ENCODE measurements at places on chromosomes 5 and 9.

DNA sequence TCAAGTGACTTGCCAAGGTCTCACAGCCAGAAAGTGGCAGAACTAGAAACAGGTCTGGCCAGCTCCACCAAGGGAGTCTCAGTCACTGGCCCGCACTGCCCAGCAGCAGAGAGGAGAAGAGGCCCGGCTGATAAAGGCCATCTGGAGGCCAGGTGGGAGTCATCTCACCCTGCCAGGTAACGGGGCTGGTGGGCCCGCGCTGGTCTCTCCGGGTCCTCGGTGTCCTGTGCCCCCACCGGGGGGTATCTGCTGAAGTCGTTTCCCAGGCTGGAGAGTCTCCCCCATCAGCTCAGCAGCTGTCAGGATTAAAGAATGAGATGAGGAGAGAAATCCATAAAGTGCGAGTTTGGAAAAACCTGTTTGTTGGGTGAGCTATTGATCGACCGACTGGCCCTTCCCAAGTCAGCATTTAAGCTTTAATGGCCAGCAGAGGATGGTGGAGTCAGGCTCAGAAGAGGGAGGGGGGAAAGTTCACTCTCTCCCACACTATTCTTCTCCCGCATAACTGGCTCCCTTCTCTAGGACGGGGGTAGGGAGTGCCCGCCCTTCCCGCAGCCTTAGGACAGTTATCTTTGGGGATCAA lies 30.3 kb downstream of the LMX1B start:
- DNase-seq, result no peak

GRCh38 chr9:121059998-121060636 lies 10.0 kb upstream of the C5 start:
- DNase-seq, result no peak

DNA sequence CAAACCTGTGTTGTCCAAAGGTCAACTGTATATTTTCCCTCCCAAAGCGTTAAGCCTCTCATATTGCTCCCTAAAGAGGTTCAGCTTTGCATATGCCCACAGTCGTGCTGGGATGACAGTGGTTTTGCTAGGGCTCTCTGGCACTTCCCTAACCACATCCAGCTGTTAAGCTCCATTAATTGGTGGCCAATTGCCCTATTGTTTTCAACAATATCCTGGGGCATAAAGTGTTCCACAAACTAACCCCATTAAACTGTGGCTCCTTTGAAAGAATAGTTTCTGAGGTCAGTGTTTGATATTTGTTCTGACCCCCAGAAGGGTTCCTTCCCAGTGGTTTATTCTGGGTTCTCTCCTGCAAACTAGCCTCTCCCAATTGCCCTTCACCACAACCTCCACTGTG lies 194.5 kb downstream of the HSD17B3 start:
- DNase-seq, result no peak

DNA sequence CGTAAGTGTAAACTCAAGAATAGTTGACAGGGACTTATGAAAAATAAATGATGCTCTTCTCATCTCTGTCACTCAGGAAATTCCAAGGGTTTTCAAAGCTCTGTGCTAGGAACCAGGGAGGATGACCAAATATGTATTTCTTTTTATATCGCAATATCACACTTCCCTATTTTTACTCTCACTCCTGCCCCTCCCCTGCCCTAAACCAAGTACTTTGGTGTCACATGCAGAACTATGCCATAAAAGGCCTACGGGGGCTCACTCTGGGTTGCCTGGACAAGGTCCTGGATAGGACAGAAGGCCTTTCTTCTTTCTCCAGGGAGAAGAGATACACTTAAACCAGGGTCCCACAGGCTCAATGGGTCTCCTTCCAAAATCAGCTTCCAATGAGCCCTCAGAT lies 8.3 kb upstream of the RETREG1 start:
- no peak for DNase-seq

DNA sequence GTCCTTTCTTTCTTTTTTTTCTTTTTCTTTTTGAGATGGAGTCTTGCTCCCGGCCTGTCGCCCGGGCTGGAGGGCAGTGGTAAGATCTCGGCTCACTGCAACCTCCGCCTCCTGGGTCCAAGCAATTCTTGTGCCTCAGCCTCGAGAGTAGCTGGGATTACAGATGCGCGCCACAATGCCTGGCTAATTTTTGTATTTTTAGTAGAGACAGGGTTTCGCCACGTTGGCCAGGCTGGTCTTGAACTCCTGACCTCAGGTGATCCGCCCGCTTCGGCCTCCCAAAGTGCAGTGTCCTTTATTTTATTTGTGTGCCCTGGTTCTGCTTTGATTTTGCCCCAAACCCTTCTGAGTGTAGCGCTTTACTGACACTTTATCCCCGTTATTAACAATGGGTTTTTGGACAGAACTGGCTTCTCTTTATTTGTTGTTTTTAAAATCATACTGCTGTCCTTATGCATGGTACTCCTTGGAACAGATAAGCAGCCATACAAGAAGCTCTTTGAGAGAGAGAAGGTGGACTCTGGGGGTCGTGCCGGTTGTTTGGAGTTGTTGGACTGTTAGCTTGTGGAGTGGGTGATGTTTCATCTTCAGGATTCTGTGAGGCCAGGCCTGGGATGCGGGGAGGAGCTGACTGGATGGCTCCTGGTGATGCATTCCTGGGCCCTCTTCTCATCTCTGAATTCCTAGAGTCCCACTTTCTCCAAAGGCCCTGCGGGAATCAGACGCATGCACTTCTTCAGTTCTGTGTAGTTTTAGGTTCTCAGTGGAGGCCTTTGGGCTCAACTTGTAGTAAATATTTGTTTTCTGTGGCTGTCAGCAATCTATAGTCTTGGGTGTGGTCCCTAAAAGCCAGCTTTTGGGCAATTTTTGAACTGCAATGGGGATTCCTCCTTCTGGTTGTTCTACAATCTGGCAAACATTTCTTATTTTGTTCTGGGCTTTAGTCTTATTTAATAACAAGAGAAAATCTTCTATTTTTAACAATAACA lies 47.8 kb downstream of the PTTG1 start:
- no peak for DNase-seq

DNA sequence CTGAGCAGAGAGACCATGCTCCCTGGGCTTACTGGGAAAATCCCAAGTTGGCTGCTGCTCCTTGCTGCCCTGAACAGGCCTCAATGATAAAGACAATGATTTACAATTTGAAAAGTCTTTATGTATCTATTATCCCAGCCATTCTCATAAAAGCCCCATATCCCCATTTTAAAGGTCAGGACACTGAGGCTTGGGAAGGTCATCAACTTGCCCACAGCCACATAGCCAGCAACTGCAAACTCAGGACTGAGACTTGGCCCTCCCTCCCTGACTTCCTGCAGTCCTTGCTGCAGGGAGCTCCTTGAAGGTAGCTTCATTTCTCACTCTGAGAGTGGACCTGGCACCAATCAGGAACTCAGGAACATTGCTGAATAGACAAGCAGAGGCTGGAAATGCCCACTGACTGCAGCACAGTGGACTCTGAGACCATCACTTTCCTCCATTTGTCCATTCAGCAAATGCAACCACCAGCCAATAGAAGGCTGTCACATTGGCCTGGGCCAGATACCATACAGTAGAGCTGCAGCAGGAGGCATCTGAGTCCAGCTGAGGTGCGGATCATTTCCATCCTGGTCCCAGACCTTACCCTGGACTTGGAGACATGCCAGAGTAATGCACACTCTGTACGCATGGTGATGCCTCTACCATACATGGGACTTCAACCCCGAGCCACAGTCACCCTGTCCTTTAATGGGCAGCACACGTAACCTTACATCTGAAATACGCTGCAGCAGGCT lies 18.3 kb downstream of the TNIP1 start:
- no peak for DNase-seq

DNA sequence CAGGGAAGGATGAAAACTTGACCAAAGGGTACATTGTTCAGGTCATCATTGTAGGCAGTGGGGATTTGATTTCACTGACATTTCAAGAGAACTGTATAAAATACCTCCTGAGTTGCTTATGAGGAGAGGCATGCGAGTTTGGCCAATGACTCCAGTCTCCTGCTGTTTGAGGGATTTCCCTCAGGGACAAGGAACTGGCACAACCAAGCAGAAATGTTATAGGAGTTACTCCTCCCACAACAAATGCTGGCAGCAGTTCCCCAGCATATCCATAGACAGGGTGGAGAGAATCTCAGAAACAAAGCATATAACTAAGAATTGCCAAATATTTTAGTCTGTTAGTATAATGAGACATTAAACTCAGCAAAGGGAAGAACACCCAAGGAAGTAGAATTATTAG lies 47.2 kb upstream of the FBXL7 start:
- no peak for DNase-seq

DNA sequence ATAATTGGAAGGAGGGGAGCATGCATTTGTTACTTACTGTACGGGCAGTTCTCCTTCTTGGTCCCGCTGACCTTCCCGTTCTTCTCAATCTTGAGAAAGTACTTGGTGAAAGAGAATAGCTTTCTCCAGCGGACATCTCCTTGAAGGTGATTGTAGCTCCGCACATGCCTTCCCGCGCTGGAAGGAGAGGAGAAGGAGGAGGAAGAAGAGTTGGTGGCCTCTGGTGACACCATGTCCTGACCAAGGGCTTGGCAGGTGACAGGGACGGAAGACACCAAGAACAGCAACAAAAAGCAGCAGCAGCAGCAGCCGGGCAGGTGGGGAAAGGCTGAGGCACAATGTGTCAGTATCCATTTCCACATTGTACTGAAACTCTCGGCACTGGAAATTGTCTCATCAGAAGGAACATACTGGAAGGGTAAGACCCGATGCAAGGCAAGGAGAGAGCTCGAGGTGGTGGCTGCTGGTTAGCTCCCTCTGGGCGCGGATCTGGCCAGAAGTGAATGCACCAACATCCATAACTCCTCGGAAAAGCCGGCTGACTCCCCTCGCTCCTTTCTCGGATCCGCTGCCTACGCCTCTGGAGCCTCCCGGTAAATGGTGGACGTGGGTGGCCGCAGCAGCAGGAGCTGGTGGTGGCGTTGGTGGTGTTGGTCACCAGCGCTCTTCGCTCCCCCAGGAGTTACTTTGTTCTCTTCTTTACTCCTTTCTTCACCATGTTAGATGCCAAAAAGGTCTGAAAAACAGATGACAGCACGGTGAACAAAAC lies 715 bp downstream of the FGF10 start:
- DNase-seq, result no peak

DNA sequence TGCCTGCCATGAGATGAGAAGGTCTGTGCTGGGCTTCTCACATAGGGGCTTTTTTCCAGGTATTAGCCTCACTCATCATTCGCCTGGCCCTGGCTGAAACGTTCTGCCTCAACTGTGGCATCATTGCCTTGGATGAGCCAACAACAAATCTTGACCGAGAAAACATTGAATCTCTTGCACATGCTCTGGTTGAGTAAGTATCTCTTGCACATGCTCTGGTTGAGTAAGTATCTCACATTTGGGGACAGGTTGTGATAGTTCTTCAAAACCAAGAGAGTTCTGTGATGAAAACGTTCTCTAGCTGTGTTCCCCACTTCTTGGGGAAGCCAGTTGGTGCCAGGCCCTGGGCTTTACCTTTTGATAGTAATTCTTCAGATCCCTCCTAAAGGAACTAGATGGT lies 17.4 kb upstream of the IL13 start:
- no peak for DNase-seq

- DNase-seq, result no peak
Observed at GRCh38 chr9:36902861-36903524, 131.1 kb downstream of the PAX5 start.

- no peak for DNase-seq
Observed at GRCh38 chr5:75690669-75691068, 26.6 kb downstream of the POC5 start.

DNA sequence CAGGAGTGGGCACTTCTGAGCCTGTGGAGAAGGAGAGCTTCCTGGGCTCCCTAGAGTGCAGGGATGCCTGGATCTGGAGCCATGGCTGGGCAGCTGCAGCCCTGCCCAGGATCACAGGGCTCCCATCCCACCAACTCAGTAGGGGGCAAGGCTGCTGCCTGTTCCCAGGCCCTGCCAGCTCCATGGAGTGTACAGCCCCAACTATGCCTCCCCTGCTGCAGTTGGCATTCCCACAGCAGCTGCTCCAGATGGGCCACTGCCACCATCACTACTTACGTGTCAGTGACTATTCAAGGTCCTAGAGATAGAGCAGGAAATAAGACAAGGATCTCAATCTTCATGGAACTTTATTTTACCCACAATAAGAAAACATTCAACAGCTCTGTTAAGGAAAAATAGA lies 107.1 kb upstream of the TNPO1 start:
- DNase-seq, result no peak

- no peak for DNase-seq
Observed at GRCh38 chr9:12930906-12931305, 156.1 kb downstream of the LURAP1L start.

DNA sequence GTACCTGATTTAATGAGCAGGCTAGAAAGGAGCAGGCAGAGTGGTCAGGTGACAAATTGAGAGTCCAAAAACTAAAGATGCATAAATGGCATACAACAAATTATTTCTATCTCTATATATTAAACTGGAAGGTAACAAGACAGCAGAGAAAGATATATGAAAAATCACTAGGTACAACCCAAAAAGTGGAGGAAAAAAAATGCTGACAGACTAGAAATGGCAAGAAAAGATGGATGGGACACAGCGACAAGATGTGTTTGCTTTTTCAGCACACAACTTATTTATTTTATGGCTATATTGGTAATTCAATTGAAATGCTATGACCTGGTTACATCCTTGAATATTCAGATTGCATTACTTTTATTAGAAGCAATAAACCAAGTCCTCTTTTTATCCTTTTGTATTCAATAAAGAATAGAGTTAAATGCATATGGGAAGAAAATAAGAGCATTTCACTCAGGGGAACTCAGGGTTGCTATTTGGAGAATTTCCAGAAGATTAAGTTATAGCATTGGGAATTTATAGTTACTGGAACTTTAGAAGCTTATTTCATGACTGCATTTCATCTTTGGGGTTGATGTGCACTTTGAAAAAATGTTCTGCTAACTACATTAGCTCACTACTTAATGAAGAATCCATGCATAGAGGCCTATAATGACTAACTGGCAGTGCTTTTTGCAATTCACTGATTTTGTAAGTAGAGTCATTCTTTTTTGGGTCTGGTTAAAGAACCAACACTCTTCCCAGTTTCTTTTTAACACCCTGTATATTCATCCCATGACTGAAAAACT lies 566.6 kb upstream of the TUSC1 start:
- DNase-seq, result no peak

DNA sequence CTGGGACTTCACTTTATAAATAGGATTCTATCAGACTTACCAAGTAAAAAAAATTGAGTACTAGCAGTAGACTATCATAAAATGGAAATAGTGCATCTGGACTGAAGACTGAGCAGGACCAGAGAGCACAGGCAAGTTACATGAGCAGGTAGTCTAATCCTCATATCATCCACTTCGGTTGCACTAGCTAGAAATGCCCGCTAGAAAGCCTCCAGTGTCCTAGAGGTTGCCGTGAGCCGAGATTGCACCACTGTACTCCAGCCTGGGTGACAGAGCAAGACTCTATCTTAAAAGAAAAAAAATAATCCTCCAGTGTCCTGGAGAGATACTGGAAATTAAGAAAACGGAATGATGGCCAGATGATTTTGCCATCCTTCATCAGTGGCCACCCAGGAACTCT lies 20.0 kb downstream of the C5orf47 start:
- DNase-seq, result no peak
